NCI-H82 (cell line): ENCODE measurements at places on chromosomes 2 and 18.

DNA sequence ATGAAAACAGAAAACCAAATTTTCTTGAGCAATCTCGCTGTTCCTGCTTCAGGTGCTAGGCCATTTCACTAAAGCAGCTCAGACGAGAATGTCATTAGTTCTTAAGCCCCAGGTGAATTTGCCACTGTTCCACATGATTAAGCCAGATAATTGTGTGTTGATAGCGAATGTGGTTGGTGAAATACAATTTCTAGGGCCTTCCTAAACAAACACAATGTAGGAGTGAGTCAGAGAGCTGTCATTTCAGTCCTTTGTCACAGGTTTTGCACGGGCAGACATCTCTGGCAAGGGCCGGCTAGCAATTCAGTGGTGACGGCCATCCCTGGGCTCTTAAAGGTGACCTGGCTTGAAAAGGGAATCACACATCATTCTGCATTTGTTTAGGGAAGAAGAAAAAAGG lies 170.7 kb downstream of the TMEM182 start:
- DNase-seq, result no peak

DNA sequence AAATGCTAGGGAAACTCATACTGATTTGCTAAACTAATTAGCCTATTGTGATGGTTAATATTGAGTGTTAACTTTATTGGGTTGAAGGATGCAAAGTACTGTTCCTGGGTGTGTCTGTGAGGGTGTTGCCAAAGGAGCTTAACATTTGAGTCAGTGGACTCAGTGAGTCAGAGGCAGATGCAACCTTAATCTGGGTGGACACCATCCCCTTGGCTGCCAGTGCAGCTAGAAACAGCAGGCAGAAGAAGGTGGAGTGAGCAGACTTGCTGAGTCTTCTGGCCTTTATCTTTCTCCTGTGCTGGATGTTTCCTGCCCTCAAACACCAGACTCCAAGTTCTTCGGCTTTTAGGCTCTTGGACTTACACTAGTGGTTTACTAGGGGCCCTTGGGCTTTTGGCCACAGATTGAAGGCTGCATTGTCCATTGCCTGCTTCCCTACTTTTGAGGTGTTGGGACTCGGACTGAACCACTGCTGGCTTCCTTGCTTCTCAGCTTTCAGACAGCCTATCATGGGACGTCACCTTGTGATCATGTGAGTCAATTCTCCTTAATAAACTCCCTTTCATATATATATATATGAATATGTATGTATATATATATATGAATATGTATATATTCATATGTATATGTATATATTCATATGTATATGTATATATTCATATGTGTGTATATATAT lies 69.7 kb downstream of the RPRM start:
- DNase-seq, result peak; percentile 40

GRCh38 chr2:42156721-42157120 lies 12.4 kb upstream of the EML4 start:
- DNase-seq, result no peak

- no peak for DNase-seq
Measured at GRCh38 chr18:26503382-26503781, 45.0 kb downstream of the KCTD1 start.

GRCh38 chr2:129758784-129759471 lies 220.5 kb upstream of the RAB6C start:
- no peak for DNase-seq

DNA sequence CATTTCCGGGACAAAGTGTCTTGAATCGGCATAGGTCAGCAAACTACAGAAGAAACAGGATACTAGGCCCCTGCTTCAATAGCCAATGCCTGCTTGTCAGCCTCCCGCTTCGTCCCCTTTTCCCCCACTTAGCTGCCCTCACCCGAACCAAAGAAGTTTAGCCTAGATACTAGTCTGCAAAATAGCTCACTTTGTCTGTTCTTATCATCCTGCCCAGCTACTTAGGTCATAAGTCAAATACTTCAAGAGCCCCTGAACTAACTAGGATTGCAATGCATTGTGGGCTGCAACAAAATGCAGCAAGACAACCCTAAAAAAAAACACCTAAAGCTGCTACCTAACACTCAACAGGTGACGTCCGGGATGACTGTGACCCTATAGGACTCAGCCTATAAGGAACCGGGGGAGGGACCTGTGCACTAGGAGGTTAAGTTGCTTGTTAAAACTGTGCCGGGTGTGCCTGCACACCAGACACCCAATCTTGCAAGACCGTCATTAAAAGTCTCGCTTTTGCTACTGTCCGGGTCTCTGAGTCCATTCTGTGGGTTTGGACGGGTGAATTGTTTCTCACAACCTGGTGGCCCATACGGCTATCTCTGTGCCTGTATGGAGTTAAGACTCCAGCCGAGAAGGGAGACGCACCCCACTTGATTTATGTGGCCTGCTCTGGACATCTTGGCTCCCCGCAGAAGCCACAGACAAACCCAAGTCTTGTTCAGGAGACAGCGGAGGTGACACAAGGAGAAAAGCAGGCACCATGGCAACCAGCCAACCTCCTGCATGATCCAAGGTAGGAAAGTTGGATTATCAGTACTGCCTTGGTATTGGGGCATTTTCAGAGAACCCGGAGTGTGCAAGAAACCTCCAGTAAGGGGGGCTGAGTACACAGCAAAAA lies 105.9 kb downstream of the HIBCH start:
- DNase-seq, result no peak

- no peak for DNase-seq
Measured at GRCh38 chr2:118133916-118134315, 45.6 kb downstream of the INSIG2 start.

DNA sequence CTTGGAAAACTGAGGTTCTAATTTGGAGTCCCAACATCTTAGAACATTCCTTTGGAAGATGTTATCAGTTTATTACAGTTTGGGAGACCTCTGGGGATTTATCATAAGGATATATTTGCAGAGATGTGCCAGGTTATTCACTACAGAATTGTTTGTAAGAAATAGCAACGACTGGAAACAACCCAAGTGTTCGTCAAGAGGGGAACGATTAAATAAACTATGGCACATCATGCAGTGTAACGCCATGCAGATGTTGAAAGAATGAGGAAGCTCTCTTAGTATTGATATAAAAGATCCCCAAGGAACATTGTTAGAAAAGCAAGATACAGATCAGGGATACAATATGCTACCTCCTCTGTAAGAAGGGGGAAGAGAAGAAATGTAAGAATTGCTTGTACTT lies 210.6 kb downstream of the TMEM247 start:
- no peak for DNase-seq

DNA sequence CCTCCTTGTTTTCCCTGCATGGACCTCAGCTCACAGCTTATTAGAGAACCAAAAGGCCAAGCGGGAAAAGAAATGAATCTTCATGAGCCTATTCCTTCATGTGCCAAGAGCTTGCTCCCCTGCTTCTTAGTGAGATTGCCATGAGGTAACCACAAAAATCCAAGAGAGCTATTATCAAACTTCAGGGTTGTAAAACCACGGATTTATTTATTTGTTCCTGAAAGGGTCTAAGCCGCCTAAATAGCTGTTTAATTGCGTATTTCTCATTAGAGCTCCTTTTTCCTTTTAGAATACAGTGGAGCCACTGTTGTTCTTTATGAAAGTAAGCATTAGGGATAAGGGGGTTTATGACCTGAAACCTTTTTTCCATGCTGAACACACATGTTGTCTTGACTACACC lies 58.0 kb downstream of the SRD5A2 start:
- DNase-seq, result no peak

DNA sequence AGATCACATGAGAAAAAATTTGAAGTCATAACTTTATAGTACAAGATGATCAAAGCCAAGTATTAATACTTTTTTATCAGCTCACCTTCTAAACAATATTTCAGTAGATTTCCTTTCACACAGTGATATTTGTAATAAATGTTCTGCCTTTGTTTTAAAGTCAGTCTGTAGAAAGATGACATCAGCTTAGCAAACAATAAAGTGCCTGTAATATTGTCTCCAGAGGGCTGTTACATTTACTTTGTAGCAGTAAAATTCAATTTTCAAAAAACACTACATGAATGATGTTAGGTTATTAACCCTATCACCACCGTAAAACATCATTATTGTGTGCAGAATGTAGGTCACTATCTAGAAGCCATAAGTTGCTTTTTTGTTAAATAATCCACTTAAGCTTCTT lies 49.6 kb downstream of the ZEB2 start:
- no peak for DNase-seq

GRCh38 chr2:122180972-122181371 lies 425.5 kb downstream of the TSN start:
- no peak for DNase-seq

DNA sequence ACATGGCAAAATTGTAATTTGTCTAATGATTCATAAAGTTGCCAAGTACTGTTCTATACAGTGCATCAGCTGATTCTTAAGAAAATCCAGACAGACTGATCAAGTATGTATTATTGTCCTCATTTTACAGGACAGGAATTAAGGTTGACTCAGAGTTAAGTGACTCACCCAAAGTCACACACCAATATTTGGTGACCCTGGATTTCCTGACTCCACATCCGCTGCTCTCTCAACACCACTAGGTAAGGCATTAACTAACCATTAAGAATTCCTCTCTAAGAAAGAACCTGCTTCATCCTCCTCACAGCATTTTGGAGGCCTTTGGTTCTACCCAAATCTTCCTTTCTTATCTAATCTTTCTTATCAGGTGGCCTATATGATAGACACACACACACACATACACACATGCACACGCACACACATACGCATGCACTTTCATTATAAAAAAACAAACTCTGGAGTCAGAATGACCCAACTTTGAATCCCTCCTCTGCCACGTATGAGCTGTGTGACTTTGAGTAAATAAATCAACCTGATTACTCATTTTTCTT lies 150.8 kb downstream of the ANKRD44 start:
- no peak for DNase-seq
